NCI-H1930 (cell line): ENCODE measurements at places on chromosomes 2 and 18.

DNA sequence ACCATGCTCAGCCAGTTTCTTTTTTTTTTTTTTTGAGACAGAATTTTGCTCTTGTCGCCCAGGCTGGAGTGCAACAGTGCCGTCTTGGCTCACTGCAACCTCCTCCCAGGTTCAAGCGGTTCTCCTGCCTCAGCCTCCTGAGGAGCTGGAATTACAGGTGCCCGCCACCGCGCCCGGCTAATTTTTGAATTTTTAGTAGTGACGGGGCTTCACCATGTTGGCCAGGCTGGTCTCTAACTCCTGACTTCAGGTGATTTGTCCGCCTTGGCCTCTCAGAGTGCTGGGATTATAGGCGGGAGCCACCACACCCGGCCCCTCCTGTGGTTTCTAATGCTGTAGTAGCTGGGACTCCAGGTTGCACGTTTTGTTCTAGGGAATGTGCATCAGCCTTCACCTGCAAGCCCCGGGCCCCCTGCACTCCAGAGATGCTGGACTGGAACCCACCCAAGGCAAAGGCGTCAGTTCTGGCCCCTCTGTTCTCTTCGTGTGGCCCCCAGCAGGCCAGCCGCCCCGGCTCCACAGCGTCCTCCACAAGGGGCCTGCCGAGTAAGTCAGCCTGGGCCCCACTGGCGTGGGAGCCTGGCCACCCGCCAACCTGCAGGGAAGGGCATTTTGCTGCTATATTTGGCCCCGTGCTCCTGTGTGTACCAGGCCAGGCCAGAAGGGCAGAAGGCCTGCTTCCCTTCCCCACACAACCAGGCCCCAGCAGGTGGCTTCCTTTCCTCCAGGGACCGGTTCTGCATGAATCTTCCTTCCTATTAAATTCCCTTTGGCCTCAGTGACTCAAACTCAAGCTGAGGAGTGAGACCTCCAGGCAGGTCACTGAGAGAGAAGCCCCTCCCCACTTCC lies 25.7 kb upstream of the B3GNT7 start:
- no peak for DNase-seq

DNA sequence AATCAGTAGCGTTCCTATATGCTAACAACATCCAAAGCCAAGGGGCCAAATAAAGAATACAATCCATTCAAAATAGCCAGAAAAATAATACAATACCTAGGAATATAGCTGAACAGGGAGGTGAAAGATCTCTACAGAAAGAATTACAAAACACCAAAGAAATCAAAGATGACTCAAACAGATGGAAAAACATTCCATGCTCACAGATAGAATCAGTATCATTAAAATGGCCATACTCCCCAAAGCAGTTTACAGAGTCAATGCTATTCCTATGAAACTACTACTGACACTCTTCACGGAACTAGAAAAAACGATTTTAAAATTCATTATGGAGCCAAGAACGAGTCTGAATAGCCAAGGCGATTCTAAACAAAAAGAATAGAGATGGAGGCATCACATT lies 57.4 kb downstream of the CCBE1 start:
- DNase-seq: no peak

GRCh38 chr2:23760736-23761135 lies 166.2 kb downstream of the ATAD2B start:
- no peak for DNase-seq

- no peak for DNase-seq
These were observed 140.6 kb downstream of the C1D start for GRCh38 chr2:67922080-67922785.

DNA sequence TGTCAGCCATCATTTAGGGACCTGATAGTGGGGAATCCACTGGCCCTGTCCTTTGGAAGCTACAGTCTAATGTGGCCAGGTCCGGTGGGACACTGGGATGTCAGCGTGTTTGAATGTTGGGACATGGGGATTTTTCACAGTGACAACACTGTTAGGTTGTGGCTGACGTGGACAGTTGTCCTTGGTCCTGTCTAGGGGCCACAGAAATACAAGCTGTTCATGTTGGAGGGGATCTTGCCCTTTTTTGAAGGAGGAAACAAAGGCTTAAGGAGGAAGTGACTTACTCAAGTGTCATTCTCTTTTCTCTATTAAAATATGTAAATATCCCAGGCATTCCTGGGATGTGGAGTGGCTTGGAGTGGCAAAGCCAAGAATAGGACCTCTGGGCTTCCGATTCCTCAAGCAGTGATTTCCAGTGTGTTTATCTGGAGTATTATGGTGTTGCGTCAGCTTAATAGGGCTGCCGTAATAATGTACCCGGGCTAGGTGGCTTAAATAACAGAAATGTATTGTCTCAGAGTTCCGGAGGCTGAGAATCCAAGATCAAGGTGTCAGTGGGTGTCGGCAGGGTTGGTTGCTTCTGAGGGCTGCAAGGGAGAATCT lies 8.5 kb downstream of the ACOXL start:
- DNase-seq: no peak

DNA sequence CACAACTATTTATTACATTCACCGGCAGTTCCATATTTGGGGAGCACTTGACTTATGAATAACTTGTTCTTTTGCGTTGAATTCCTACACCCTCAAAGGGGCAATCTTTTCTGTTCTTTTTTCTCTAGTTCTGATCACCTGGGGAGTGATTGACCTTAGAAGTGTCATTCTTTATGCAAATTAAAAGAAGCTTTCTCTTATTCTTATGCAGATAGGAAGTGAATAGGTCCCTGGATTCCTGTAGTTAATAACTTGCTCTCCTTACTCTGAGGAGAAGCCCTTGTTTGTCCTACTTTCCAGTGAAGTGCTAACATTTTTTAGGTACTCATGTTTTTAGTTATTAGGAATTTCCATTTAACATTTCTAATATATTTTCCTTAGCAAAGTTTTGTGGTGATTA lies 569.8 kb upstream of the LRRTM1 start:
- DNase-seq: no peak

- DNase-seq: no peak
These were observed 48.1 kb upstream of the HPCAL1 start for GRCh38 chr2:10254373-10255188.

DNA sequence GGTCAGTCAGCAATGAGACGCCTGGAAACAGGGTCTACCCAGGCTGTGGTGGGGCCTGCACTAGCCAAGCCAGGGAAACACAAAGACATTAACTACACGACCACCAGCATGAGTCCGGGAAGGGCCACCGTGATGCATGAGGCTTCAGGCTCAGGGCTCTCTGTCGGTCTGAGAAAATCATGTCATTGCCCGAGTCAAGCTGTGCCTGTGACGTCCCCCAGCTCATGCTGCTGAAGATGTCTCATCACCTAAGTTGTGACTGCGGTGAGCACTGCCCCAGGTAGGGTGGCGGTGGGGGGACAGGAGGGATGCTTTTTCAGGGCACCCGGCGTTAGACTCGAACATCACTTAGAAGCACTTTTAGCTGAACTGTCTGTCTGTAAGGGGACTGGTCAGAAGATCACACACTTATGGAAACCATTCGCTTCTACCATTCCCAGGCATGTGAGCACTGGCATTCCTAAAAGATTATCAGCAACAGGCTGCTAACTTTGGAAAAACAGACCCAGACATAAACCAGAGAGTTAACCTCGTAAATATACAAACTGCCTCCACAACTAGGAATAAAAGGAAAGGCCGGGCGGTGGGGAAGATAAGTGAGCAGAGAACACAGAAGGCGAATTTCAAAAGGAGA lies 234.5 kb downstream of the HDAC4 start:
- DNase-seq: no peak

DNA sequence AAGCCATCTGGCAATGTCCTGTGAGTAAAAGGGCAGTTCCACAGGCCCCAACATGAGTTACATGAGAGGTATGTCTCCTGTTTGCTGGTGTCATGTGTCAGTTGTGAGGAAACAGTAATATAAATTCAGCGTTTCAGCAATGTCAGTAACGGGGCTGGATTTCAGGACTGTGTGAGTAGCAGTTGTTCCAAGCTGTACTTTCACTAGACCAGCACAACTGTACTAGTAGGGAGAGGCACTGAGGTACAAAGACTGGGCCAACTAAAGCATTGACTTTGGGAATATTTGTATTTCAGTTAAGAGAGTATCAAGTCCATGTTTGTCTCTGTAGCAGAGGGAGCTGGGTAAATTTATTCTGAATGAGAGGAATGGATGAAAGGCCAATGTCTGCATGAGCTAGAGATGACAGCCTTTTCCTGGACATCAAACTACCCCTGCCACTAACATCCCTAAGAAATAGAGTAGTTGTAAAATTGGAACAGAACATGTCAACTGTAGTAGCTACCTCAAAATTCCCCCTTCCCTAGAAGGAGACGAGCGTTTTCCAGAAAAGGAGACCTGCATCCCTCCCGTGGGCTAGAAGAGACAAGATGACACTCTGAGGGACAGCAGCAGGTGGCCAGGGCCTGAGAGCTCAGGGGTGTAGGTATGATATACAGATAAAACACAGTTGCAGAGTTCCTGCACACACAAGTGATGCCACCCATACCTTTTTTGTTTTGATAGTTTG lies 24.4 kb downstream of the EIF4E2 start:
- DNase-seq: no peak

GRCh38 chr2:154193246-154193645 lies 321.5 kb downstream of the GALNT13 start:
- no peak for DNase-seq

DNA sequence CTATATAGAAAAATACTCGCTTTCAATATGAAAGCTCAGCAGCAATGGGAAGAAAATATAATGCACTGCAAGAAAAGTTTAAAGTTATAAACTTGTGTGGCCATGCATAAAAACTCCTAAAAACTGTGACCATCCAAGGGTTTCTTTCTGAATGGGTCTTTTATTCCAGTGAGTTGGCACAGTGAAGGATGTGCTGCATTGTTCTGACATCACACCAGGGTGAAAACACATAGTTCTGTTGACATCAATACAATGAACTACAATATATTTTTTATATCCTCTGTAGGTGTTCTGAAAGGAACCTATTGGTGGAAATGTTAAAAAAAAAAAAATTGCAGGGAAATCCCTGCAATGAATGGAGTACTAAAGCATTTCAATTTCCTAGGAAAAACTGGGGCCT lies 80.2 kb downstream of the CDH20 start:
- DNase-seq: no peak

- no peak for DNase-seq
These were observed 9.8 kb downstream of the HPCAL1 start for GRCh38 chr2:10312437-10312957.

DNA sequence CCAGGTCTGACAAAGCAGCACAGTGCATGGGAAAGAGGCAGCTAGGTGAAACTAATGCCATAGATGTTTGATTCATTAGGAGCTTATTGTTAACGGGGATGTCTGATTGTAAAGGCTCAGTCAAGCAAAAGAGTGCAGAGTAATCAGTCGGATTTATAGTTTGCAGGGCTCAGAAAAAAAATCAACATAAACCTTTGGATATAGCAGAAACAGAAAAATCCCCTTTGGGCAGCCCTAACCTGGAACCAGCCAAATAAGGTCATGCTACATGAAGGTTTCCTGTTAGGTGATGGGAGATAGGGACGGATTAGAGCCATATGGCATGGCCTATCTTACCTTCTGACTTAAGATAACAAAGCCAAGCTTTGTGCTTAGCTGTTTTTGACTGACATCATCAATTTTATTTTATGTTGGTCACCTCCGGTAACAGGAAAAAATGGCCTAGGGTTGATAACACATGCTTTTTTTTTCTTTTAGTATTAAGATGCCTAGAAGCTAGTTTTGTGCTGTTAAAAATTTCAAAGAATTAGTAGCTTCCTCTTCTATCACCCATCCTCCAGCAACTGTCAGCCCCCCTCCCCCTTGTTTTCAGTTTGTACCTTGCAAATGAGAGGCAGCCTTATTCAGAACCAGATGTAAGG lies 60.7 kb upstream of the ZEB2 start:
- DNase-seq: no peak

- no peak for DNase-seq
These were observed 1518.3 kb downstream of the RPIA start for GRCh38 chr2:90209806-90210205.

DNA sequence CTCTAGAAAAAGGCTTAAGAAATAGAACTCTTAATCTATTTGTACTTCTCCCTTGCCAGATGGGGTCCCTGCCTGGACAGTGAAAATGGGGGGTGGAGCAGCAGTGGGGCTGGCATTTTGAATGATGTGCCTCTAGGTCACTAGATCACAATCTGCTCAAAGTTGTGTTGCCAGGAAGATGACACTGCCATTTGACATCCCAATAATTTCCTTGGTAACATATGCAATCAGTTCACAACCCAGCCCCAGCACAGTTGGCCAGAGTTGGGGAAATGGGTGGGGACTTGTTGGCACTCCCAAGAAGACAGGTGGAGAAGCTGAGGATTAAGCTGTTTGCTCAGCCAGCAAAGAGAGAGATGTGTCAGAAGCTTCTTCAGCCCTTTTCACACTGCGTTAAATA lies 558.3 kb upstream of the KLHL29 start:
- no peak for DNase-seq

DNA sequence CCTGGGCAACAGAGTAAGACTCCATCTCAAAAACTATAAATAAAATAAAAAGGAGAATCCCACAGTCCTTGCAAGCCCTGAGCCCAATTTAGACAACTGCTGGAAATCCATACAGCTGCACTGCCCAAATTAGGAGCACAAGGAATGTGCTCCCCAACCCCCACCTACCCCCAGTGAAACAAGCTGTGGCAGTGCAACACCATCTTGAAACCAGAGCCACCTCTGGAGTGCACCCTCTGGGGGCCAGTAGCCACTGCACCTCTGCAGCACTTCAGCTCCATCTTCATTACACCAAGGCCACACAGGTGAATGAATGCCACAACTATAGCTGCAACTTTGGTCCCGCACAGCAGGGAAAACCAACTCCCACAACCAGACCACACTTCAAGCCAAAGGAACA lies 37.3 kb downstream of the USP34 start:
- DNase-seq: no peak

GRCh38 chr2:169704160-169704708 lies 10.0 kb downstream of the PHOSPHO2 start:
- no peak for DNase-seq

- no peak for DNase-seq
These were observed 1393.7 kb downstream of the DSC3 start for GRCh38 chr18:29648891-29649290.

DNA sequence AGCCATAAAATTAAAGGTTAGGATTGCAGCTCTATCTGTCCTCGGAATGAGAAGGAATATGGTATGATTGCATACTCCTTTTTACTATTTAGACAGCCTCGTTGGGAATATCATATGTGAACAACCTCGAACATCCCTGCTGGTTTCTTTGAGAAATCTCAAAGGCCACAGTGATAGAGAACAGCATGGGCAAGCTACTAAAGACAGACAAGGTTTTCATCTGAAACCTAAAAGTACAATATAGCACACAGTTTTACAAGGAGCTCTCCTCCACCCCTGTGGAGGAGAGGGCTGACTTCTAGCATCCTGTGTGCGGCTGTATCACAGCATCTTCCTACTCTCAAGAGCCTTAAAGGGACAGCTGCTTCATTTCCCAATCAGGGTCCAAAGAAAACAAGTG lies 104.3 kb downstream of the VWC2L start:
- no peak for DNase-seq

- DNase-seq: no peak
These were observed 103.1 kb downstream of the ZNF532 start for GRCh38 chr18:58967751-58968254.

DNA sequence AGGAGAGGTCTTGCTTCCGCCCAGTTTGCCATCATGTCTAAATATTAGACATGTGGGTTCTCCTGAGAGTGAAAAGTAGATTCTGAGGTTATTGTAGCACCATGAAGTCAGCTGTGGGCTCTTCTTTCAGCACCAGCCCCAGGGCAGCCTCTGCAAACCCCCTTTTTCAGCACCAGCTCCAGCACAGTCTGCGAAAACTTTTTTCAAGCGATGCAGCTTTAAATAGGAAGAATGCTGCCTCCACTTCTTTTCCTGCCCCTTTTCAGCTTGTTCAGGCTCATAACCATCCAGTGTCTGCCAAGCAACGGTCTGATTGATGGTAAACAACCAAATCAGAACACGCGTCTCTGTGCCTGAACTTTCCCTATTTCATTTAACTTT lies at the start of gene COL5A2:
TSS of gene COL5A2 (minus strand) at position 192 of the 381 bp plus-strand sequence. CDS start at position 35, 157 bp downstream.
- DNase-seq: no peak
